ENCODE measurements at places on chromosomes 11 and 22.

DNA sequence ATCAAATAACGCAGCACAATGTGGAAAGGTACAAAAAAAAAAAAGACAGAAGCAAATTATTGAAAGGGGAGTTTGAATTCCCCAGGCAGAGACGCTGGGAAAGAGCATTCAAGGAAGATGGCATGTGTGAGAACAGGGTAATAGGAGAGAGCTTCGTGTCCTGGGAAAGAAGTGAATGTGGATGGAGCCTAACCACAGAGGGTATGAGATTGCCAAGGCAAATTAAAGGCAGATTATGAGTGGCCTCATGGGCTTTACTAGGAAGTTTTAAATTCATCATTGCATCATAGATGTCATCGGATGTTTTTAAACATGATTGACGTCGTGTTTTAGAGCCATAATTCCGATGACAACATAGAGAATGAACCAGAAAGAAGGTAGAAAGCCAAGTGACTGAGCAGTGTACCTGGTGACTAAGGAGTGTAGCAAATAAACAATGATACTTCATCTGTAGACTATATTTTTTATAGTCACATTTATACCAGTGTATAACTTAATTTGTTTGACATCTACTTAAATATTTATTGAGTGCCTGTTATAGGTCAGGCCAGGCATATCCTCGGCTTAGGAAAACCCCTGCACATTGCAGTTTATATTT is 151.4 kb downstream of the MSANTD4 start:
- no peak for DNase-seq

- DNase-seq = no peak
Measured at GRCh38 chr22:37291559-37292298, 9.4 kb downstream of the CYTH4 start.

- DNase-seq = no peak
Measured at GRCh38 chr22:27863556-27863955, 55.5 kb downstream of the PITPNB start.

GRCh38 chr11:102120437-102120973 is 10.3 kb downstream of the YAP1 start:
- DNase-seq = no peak

- no peak for DNase-seq
Measured at GRCh38 chr22:26592421-26592891, 2.5 kb upstream of the TPST2 start.

DNA sequence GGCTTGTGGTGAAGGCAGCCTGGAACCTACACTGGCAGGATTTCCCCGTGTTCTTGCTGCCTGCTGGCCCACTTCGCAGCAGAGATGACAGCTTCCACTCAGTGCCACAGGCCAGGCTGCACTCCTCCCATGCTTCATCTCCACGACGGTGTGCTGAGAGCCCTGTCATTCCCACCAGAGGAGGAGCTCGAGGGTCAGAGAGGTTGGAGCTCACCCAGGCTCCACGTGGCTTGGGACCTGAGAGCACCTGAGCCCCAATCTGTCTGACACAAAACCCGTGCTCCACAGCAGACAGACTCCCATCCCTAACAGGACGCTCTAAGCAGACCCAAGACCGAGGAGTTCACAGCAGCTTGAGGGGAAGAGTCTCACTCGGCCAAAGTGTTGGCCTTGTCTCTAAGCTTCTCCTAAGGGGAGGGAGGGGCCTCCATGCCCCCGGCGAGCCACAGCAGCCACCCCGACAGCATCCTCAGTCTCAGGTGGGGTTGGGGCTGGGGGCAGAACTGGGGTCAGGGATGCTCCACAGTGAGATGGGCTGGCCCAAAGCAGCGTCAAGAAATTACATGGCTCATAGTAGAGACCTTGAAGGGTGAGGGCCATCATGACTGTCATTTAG is 10.7 kb downstream of the LRFN4 start:
- DNase-seq = no peak

DNA sequence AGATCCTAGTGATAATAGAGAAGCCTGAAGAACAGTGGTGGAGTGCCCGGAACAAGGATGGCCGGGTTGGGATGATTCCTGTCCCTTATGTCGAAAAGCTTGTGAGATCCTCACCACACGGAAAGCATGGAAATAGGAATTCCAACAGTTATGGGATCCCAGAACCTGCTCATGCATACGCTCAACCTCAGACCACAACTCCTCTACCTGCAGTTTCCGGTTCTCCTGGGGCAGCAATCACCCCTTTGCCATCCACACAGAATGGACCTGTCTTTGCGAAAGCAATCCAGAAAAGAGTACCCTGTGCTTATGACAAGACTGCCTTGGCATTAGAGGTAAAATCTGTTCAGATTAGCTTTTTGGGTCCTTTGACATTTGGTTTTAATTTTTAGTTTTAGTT is 16.7 kb downstream of the CRKL start:
- DNase-seq = no peak

- no peak for DNase-seq
Measured at GRCh38 chr11:56917708-56918400, 70.9 kb upstream of the OR5AK2 start.

DNA sequence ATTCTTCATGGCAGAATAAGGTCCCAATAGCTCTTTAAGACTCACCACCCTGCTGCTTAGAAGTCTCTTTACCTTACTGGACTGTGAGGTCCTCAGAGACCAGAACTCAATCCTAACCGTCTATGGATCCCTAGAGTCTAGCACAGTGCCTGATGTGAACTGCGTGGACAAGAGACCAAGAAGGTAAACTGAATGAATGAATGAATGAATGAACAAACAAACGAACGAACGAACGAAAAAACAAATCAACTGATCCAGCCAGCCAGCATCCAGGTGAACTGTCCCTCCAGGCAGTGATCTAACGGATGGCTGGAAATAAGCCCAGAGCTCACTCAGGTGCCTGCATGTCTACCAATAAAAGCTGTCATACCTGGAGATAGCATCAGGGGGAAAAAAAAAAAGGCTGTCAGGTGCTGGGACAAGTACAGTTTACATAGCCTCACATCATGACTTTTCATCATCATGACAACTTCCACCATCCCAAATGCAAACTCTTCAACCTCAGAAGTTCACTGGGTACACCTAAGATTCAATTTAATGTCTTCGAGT is 59.8 kb downstream of the PACSIN2 start:
- no peak for DNase-seq

- DNase-seq = no peak
Measured at GRCh38 chr11:47353978-47354774, 1.7 kb upstream of the MYBPC3 start.

- no peak for DNase-seq
Measured at GRCh38 chr22:47161631-47162030, 399.2 kb downstream of the TBC1D22A start.

- DNase-seq = no peak
Measured at GRCh38 chr22:20242393-20243175, 25.5 kb downstream of the RTN4R start.

DNA sequence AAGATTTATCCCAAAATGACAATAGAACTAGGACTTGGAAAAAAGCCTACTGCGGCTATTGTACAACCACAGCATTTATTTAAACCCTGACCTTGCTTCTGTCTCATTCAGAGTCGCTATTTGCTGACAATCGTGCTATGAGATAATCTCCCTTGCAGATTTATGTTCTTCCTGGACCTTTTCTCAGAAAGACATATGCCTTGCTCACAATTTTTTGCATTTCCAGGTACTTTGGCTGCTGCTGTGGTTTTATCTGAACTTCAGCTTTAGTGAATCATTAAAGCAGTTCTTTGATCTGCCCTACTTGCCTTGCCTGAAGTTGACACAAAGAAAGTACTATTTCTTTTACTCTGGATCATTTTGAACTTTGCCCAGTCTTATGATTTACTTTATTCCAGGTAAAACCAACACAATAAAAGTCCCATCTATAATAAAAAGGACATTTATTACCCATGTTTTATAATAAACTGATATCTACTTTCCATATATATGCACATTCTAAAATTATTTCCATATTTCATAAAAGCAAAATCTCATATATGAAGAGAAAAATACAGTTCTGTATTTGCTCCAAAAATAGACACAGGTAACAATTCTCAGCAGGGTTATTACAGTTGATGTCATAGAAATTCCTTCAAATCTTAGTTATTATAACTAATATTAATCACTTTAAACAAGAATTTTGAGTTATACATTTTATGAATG is 63.4 kb upstream of the CARD18 start:
- no peak for DNase-seq

GRCh38 chr11:116232364-116232828 is 540.4 kb downstream of the BUD13 start:
- no peak for DNase-seq

- DNase-seq = no peak
Measured at GRCh38 chr11:10623797-10624761, 55.6 kb upstream of the LYVE1 start.

DNA sequence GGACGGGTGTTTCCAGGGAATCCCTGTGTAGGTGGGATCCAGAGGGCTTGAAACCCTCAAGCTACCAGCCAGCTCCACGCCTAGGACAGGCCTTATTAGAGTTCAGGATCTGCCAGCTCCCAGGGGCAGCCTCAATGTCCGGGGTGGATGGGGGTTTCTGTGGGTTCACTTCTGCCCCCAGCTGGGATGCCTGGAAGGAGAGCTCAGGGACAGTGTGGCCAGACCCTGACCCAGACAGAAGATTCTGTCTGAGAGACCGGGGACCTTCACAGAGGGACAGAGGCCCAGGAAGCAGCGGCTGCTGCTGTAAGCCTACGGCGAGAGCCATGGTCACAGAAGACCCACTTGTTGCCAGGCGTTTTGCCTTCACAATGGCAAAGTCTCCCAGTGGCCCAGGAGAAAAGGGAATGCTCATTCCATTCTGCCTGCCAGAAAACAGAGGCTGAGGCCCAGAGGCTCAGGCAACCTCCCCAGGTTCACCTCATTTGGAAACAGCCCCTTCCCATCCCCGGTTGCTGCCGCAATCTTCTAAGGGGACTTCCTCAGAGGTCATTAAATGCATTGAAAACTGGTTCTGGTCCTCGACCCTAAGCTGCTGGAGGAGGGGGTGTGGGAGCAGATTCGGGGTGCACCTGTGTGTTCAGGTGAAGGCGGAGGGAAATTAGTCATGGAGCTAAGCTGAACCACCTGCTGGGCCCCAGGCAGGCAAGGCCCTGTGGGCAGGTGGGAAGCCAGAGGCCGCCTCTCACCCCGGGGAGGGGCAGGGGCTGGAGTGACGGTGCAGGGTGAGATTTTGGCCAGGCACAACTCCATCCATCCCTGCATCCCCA is 4.9 kb upstream of the KRTAP5-6 start:
- no peak for DNase-seq

GRCh38 chr22:26448941-26449340 is 19.9 kb downstream of the ASPHD2 start:
- no peak for DNase-seq

GRCh38 chr11:2700415-2701211 is 819 bp upstream of the KCNQ1OT1 start:
- DNase-seq = no peak

- peak; percentile 95 for DNase-seq
Measured at GRCh38 chr11:65110354-65110861, 1.3 kb upstream of the TM7SF2 start.

GRCh38 chr22:24582056-24582814 is 10.6 kb downstream of the LRRC75B start:
- DNase-seq = no peak

GRCh38 chr11:128463371-128463829 is 124.0 kb downstream of the ETS1 start:
- no peak for DNase-seq

DNA sequence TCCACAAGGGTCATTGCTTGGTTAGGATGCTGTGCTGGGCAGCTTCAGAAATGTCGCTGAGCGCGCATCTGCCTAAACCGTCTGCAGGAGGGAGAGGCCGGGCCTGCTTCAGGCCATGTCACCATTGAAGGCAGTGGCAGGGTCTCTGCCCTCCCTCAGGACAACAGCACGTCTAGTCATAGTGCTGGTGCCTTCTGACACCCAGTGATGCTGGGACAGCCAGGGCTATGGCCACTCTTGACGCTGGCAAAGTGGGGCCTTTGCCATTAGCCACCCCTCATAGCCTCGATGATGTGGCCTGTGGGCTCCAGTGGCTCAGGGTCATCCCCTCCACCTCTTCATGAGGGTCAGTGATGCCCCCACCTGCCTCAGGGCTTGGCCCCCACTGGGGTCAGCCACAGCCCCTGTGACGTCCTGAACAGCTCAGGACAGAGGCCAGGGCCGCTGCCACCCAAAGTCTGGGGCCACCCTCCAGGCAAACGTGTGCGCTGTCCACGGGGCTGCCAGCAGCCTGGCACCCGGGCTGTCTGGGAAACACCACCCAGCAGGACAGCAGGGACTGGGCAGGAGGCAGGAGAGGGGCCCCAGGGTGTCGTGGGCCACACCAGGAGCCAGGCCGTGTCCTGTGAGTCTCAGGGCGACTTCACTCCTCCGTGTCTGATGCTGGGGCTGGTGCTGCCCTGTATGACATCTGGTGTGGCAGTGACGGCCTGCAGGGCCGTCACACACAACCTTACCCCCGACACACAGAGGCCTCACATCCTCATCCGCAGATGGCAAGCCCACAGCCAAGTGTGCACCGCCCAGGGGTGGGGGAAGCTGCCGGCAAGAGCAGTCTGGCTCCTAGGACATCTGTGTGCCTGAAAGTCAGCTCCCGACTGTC is 42.5 kb downstream of the CERK start:
- DNase-seq = no peak

DNA sequence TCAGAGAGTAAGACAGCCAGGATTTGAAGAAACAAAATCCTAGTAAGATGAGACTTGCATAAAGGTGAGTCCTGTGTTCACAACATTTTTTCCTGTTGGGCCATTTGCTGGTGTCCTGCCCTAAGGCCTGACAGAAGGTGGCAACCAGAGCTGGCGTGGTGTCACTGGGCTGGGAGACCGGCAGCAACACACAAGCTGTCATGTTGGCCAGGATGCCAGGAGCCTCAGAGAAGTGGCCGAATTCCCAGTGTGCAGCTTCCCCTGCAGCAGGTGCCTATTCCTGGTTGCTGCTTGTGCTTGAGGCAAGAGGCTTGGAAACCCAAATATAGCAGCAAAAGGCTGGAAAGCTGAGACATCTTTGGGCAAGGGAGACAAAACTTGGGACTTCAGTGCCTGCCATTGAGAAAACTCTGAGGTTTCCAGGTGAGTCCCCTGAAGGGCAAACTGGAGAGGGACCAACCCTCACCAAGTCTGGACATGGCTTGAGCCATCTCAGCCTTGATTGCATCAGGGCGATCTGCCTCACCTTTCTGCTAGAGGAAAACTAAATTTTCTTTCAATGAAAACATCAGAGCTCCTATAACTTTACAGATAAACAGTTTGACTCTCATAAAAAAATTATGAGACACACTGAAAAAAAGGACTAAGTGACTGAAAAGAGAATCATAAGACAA is 25.9 kb downstream of the ALG12 start:
- DNase-seq = no peak

GRCh38 chr11:11217929-11218628 is 135.0 kb downstream of the CSNK2A3 start:
- no peak for DNase-seq

GRCh38 chr22:37209140-37209845 is 3.0 kb downstream of the SSTR3 start:
- no peak for DNase-seq

DNA sequence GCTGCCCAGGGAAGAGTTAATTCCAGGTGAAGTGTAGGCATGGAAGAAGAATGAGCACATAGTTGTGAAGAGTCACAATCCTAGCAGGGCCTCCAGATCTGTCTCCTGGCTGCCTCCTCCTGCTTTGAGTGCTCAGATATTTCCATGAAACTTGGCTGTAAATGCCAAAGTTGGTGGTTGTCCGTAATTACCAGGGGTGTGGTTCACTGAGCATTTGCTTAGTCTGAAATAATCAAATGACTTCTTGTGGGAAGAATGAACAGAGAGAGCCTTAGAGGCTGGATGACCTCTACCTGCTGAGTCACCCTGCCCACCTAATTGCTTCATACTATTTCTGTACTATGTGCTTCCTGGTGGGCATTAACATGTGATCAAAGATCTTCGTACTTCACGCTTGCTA is 50.9 kb downstream of the APIP start:
- DNase-seq = no peak

- no peak for DNase-seq
Measured at GRCh38 chr11:134164490-134165370, 59.0 kb downstream of the NCAPD3 start.

Measured in stimulated activated CD4-positive, alpha-beta T cell treated with anti-CD3 and anti-CD28 coated beads, Interleukin-15, amount 100 ng/mL, for 1 hour (primary cell).